Activated CD4-positive, alpha-beta T cell treated with anti-CD3 and anti-CD28 coated beads, Interleukin-2, amount 10 ng/mL, durations not matched to agents 7 days and 5 days (primary cell): ENCODE measurements at places on chromosomes 7 and 10. TPM values are rescaled to one million over a fixed set of nuclear protein-coding genes. Genes with fewer than 3 reads are reported as not detected.

DNA sequence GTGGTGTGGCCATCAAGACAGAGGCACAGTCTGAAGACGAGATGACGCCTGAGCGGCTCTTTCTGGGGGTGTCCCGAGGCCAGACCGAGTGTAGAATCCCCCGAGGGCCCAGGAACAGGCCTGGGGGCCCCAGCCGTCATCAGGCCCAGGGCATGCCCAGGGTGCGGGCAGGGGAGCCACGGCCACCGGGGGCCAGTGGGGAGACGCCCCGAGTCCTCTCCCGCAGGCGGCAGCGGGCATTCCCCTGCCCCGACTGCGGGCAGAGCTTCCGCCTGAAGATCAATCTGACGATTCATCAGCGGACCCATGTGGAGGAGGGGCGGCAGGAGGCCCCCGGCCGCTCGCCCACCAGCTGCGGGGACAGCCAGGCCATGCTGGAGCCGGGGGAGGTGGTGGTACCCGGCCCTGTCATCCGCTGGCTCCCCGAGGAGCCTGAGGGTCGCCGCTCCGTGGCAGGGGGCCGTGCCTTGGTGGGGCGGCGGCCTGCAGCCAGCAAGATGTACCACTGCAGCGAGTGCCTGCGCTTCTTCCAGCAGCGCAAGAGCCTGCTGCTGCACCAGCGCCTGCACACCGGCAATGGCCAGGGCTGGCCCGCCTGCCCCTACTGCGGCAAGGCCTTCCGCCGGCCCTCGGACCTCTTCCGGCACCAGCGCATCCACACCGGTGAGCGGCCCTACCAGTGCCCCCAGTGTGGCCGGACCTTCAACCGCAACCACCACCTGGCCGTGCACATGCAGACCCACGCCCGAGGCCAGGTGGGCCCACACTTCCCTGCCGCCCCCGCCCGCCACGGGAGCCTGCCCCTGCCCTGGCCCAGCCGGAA is 19.7 kb downstream of the ZNF783 start:
- DNase-seq = no peak
- H3K36me3 ChIP-seq = peaks cover 26% of the 10 kb centered on the region
- no peak overlapping the region for H3K4me3 ChIP-seq
- peaks cover 38% of the 10 kb centered on the region for H3K4me1 ChIP-seq
- H3K27me3 ChIP-seq = no peaks in the 10 kb centered on the region

- H3K4me3 ChIP-seq = no peak overlapping the region
- H3K27me3 ChIP-seq = no peaks in the 10 kb centered on the region
- peaks cover 44% of the 10 kb centered on the region for H3K4me1 ChIP-seq
- H3K27ac ChIP-seq = no peak overlapping the region
Observed at GRCh38 chr10:91930939-91931338, 7.4 kb downstream of the BTAF1 start.

DNA sequence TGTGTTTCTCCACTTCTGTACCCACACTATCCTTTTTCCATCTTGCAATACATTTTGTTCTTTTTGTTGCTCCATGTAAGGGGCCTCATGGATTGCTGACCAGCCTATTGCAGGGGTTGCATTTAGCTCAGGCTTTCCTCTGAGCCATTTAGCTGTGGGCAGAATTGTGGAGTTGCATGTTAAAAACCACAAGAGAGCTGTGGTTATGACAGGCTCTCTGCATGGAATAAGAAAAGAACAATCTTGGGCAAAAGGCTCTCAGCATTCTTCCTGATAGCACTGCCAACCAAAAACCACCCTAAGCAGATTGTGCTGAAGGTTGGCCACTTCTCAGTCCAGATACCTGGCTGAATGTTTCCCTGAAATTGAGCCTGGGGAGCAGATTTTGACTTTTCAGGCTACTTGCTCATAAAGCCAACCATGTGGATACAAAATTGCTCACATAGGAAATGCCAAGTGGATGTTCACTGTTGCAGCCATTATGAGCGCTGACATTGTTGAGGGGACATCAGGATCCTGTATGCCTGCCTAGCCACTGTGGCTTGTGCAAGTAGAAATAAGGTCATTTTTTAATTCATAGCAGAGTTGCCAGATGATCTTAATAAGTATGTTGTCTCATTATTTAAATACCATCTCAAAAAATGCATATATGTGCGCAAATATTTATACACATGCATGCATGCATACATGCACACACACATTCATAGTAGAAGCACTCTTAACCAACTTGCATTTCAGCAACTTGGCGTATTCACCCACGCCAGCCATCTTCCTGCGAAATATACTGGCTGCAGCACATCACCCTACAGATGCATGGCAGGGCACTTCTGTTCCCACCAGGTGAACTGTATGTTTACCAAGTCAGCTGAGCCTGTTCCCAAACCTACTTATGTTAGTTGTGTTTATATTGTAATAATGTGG is 695.4 kb downstream of the LRMDA start:
- no peak overlapping the region for H3K27ac ChIP-seq
- no peak for DNase-seq
- H3K4me1 ChIP-seq = no peaks in the 10 kb centered on the region
- no peaks in the 10 kb centered on the region for H3K27me3 ChIP-seq

- H3K4me3 ChIP-seq = no peak overlapping the region
- no peaks in the 10 kb centered on the region for H3K36me3 ChIP-seq
Observed at GRCh38 chr7:69622960-69623359, 24.7 kb downstream of the AUTS2 start.

DNA sequence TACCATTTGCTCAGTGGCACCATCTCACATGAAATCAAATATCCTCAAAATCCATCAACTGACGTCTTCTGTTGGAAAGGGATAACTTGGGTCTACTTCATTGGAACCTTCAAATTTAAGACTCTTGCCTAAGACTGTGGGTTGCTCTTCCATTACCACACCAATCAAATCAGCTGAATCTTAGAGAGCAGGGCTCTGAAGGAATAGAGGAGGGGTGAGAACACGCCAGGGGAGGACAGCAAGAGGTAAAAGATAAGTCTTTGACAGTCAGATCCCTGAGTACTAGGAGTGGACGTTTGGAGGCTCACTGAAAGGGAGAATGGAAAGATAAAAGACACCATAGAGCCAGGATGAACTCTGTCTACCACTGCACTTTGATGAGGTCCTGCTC is 107.5 kb downstream of the CCDC71L start:
- no peaks in the 10 kb centered on the region for H3K27me3 ChIP-seq
- H3K27ac ChIP-seq = no peak overlapping the region
- no peak overlapping the region for H3K4me3 ChIP-seq

DNA sequence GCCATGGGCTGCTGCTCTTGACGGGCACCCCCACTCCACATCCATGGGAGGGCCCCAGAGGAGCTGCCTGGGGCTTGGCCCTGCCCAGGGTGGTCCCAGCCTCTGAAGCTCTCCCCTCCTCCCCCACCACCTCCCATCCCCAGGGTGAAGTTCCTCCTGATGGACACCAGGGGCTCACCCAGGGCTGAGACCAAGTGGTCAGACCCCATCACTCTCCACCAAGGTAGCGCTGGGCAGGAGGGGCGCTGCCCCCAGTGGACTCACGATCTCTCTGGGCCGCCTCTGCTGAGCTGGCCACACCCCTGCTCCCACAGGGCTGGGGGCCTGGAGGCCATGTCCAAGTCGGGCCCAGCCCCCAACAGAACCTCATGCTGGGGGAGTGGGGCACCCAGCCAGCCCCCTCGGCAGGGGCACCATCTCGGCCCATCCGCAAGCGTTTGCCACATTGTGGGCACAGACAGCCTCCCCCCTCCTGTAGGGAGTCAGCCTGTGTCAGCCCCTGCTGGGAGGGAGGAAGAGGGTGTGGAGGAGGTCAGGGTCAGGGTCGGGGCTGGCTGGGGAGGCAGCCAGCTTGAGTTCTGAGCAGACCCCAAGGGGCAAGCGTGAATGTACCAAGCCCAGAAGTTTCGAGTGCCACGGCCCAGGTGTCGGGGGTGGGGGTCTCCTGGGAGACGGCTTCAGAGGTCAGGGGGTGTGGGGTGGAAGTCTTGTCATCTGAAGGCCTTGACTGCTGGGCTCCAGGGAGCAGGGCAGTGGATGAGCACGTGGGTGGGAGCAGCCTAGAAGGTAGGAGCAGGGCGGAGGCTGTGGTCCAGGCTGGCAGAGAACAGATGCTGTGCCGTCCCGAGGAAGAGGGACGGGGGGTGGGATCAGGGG is 2.8 kb downstream of the UPK3B start:
- DNase-seq = no peak
- H3K36me3 ChIP-seq = no peaks in the 10 kb centered on the region
- no peaks in the 10 kb centered on the region for H3K27me3 ChIP-seq
- peak overlapping the region; percentile 36 for H3K27ac ChIP-seq
- H3K4me3 ChIP-seq = no peak overlapping the region
- peaks cover 4% of the 10 kb centered on the region for H3K4me1 ChIP-seq

DNA sequence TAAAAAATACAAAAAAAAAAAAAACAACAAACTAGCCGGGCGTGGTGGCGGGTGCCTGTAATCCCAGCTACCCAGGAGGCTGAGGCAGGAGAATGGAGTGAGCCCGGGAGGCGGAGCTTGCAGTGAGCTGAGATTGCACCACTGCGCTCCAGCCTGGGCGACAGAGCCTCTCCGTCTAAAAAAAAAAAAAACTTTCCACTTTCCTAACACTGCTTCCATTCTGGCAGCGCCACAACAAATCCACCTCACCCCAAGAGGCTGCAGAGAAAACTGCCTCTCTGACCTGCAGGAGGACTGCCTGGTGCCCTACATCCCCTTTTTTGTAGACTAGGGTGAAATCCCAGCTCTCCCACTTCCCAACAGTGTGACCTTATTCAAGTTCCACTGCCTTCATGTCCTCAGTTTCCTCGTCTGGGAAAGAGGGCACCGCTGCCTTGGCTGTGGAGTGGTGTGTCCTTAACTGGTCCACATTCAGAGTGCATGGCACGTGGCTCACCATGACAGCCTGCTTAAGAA is 2.6 kb upstream of the MBL2 start:
- H3K4me1 ChIP-seq = no peaks in the 10 kb centered on the region
- H3K27ac ChIP-seq = no peak overlapping the region
- H3K36me3 ChIP-seq = no peaks in the 10 kb centered on the region
- no peaks in the 10 kb centered on the region for H3K27me3 ChIP-seq
- no peak for DNase-seq

DNA sequence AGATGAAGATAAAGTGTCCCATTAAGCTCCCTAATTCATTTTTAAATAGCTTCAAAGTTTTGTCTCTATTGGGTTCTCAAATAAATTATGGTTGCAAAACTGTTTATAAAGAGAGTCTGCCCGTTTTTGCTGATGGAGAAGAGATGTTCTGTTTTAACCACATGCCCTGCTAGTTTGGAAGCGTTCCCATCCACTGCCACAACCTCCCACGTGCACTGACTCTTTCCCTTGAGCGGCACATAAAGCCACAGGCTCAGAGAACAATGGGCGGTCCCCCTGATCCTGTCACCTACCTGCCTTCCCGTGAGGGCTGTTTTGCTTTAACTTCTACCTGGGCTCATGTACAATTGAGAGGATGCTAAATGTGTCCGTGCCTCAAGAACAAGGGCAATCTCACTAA is 65.5 kb downstream of the CPVL start:
- no peak overlapping the region for H3K27ac ChIP-seq
- no peak overlapping the region for H3K4me3 ChIP-seq
- H3K36me3 ChIP-seq = no peaks in the 10 kb centered on the region

DNA sequence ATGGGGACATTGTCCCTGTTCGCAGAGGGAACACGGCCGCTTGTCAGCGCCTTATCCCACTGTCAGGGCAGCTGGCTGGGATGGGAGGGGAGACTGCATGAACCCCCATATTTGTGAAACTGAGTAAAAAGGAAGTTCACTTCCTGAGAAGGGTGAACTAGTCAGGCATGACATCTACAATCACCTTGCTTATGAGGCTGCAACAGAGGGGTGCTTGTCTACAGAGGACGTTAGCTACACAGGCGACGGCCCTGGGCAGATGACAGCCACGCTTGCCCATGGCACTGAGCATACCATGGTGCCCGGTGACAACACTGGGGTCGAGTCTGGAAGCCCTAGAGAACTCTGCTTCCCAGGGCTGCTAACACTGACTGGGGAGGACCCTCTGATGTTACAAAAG is 46.0 kb upstream of the KDM7A start:
- peaks cover 3% of the 10 kb centered on the region for H3K36me3 ChIP-seq
- H3K4me1 ChIP-seq = peaks cover 41% of the 10 kb centered on the region
- no peak overlapping the region for H3K4me3 ChIP-seq
- H3K27ac ChIP-seq = peak overlapping the region; percentile 94
- H3K27me3 ChIP-seq = no peaks in the 10 kb centered on the region

DNA sequence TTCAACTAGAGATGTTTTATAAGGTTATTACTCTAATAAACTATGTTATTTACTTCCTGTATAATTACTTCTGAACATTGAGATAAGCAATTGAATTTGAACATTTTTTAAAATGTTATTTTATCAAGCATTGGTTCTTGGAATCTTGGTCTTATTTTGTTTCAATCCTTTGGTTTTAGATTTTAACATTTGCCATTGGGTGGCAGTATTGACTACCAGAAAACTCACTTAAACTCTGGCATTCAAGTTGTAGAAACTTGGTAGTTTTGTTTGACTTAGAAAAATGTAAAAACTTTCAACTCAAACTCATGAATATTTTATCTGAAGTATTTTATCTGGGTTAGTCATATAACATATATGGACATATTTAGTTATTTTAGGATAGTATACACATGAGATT is 48.1 kb downstream of the ATRNL1 start:
- no peaks in the 10 kb centered on the region for H3K36me3 ChIP-seq
- DNase-seq = no peak
- H3K27ac ChIP-seq = no peak overlapping the region
- H3K4me1 ChIP-seq = no peaks in the 10 kb centered on the region
- H3K27me3 ChIP-seq = peaks cover 4% of the 10 kb centered on the region

GRCh38 chr7:44867073-44867995 is 18.0 kb downstream of the PURB start:
- no peak overlapping the region for H3K27ac ChIP-seq
- no peak for DNase-seq
- no peaks in the 10 kb centered on the region for H3K36me3 ChIP-seq
- no peak overlapping the region for H3K4me3 ChIP-seq

GRCh38 chr7:116542618-116543017 is 17.8 kb downstream of the CAV1 start:
- no peaks in the 10 kb centered on the region for H3K4me1 ChIP-seq
- no peak overlapping the region for H3K4me3 ChIP-seq
- no peak for DNase-seq

DNA sequence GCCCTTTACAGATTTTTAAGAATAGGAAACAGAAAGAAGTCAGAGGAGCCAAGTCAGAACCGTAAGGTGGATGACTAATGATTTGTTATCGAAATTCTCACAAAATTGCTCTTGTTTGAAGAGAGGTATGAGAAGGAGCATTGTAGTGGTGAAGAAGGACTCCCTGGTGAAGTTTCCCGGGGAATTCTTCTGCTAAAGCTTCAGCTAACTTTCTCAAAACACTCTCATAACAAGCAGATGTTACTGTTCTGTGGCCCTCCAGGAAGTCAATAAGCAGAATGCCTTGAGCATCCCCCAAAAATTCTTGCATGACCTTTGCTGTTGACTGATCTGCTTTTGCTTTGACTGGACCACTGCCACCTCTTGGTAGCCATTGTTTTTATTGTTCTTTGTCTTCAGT is 152.9 kb downstream of the HGF start:
- no peak overlapping the region for H3K27ac ChIP-seq
- no peaks in the 10 kb centered on the region for H3K4me1 ChIP-seq
- no peak overlapping the region for H3K4me3 ChIP-seq
- no peaks in the 10 kb centered on the region for H3K36me3 ChIP-seq
- H3K27me3 ChIP-seq = no peaks in the 10 kb centered on the region

Gene CAMK2G
- total RNA-seq = 55.8 TPM

Gene FAM24A
- total RNA-seq = not detected

Gene SPDYE16
- total RNA-seq = 0.30 TPM

Gene HSPA12A
- total RNA-seq = 0.08 TPM

Gene HHEX
- 0.25 TPM for total RNA-seq

Gene CRHR2
- total RNA-seq = not detected

Gene SLC39A12
- total RNA-seq = not detected
